ENCODE measurements at places on chromosomes 1 and 21.

DNA sequence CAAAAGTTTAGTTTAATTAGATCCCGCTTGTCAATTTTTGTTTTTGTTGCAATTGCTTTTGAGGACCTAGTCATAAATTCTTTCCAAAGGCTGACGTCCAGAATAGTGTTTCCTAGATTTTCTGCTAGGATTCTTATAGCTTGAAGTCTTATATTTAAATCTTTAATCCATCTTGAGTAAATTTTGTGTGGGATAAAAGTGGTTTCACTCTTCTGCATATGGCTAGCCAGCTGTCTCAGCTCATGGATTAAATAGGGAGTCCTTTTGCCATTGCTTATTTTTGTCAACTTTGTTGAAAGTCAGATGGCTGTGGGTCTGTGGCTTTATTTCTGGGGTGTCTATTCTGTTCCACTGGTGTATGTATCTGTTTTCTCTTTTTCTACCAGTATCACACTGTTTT lies 801.3 kb upstream of the ADGRL4 start:
- DNase-seq = no peak

DNA sequence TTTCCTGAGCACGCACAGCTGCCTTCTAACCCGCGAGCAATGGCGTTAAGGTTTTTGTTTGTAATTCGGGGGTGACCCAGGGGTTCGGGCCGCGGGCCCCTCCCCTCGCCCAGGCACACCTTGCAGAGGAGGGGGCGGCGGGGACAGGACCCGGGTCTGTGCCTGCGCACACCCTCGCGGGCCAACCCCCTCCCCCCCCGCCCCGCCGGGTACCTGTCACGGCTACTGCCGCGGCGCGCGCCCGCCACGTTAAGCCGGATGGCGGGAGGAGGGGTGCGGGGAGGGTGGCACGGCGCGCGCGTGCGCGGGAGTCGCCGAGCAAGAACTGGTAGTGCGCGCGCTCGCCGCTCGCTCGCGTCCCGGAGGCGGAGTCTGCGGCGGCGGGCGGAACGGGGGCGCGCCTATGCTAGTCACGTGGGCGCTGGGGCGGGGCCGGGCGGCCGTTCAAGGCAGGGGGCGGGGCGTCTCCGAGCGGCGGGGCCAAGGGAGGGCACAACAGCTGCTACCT lies at the start of gene TPTE:
Gene TPTE (plus strand): TSS at position 493 of the 508 bp plus-strand sequence. CDS start 17,141 bp downstream, outside the sequence.
- no peak for DNase-seq

GRCh38 chr1:242703467-242703866 lies 179.0 kb upstream of the PLD5 start:
- DNase-seq = no peak

DNA sequence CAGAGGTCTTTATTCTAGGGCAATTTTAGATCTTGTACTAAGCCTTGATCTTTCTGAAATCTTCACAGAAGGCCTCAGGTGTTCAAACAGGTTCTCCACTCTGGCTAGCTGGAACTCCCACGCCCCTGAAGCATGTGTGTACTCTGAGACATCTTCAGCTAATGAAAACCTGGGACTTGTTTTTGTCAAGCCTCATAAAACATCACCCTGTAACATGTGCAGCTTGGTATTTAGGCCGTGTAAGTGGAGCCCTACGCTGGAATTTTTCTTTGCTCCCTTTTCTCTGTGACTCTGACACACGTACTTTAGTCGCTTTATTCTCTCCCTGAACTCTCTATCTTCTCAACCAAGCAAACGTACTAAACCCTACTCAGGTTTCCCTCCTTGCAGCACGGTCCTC lies 701.9 kb upstream of the ZP4 start:
- peak; percentile 70 for DNase-seq

DNA sequence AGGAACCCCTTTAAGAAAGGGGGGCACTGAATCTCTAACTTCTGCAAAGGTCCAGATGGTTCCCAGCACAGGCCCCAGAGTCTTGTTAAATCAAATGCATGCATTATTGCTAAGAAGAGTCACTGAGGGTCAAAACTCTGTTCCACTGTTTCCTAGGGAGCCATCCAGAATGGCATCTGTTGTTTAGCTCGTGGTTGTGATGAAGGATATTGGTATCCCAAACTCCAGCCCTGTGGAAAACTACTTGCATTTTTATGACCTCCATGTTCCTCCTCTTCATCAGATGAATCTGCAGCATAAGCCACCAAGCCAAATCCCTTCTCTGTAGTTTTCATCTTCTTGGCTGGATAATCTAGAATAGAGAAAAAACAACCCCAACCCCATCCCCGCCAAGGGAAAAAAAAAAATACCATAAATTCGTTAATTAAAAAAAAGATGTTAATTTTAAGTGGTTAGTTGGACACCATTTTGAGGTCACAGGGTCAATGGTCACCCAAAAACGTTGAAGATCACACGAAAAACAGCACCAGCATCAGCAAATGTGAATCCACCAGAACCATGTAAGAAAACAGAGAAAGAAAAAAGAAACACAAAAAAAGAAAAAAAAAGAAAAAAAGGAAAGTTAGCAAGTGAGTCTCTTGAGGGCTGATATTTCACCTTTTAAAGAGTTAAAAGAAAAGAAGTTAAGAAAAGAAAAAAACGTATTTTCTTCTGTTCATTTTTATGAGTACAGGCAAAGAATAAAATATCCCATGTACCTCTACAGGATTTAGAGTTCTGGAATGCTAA lies 3.0 kb upstream of the RIT1 start:
- no peak for DNase-seq

DNA sequence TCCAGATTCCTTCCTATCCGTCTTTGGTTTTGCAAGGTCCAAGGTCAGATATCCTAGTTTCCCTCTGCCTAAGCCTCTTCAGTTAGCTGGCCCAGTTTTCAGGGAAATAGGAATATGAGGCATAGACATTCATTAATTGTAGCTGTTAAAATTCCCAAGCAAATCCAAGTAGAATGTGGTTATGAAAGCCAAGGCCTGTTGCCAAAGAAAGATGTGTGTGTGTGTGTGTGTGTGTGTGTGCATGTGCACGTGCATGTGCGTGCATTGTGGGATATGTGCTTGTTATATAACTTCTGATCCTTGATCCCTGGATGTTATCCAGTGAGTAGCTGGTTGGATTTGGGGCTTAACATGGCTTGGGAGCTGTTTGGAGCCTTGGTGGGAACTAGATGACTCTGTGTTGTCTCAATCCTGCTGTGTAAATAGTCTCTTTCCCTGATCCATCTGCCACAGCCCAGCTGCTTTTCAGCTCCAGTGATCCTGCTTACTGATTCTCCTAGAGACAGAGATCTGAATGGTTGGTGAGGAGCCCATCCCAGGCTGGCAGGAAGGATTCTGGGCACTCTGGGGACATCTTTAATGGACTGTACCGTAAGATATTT lies 70.6 kb upstream of the GCLM start:
- no peak for DNase-seq

Measured in renal cortex interstitium (tissue), 15 donors.